Thymus (tissue), 14 donors: ENCODE measurements at places on chromosomes 1 and 21. TPM values are rescaled to one million over a fixed set of nuclear protein-coding genes. Genes with fewer than 3 reads are reported as not detected.

GRCh38 chr1:25527226-25527846, 16.1 kb upstream of the LDLRAP1 start:
- no peak for DNase-seq

DNA sequence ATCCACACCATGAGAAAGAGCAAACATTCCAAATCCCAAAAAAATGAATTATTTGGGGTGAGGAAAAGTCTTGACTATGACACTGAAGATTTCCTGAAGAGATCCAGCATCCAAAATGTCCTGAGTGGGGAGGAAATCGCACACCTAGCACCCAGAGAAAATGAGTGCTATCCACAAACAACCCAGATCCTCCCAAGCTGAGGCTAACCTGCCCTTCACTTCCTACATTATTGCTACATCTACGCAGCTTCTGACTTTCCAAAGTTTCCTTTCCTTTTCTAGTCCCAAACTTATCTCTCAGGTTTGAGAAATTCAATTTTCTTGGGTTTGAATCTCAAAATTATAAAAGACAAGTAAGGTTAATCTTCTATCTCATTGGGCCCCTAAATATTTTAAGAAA, 906 bp upstream of the RGS13 start:
- no peak for DNase-seq

- DNase-seq = no peak
These were observed 31.4 kb upstream of the PCBP3 start for GRCh38 chr21:45611939-45612664.

DNA sequence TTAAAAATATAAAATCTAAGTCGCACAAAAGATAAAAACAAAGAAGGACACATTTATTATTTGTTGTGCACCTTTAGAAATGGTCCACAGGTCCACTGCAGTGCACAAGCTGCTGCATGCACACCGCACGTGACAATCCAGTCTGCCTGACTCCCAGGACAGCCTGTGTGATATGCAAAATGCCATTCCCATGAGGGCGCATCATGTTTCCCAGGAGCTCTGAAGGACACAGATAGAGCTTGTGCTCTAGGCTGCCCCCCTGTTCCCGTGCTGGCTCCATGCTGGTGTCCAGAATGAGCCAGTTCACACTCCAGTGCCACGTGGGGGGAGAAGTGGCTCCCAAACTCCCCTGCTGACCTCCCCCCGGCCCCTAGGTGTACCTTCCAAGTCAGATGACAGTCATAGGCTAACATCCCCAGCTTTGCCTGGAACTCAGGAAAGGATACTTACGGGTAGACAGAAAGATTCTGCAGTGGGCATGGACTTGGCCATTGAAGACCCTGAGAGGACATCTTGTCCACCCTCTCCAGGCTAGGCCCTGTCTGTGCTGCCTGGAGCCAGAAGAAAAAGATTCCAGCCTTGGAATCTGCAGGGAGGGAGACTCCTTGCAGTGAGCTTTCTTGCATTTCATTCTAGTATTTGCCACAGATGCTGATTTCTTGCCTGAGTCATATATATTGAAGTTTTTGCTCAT, 26.3 kb downstream of the RAB7B start:
- DNase-seq = no peak

GRCh38 chr21:26127918-26128317, 42.7 kb downstream of the APP start:
- DNase-seq = no peak

DNA sequence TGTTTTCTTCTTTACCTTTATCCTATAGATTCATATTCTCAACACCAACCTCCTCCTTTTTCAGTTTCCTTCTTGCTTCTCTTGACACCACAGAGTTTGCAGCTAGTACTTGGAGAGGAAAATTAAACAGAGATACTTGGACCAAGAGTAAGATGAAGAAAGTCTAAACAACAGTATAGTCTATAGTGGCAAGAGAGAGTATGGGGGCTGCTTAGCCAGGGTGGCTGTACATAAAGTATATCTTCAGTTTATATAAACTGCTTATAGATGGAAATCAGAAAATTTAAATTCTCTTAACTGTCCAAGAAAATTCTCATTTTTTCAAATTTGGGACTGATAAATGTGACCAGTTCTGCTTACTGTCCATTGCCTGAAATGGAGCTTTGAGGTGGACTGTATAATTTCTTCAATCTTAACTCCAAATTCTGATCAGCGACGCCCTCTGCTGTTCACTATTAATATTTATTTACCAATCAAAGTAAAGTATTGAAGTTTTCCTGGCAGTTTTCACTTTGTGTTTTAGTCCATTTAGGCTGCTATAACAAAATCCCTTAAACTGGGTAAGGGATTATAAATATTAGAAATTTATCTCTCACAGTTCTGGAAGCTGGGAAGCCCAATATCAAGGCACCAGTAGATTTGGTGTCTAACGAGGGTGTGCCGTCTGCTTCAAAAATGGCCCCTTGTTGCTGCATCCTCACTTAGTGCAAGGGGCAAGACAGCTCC, 14.8 kb upstream of the METTL18 start:
- DNase-seq = no peak

GRCh38 chr1:205812271-205812877, 624 bp downstream of the SLC41A1 start:
- DNase-seq = no peak

The NEK2 gene
- total RNA-seq = 31.1 TPM

DNA sequence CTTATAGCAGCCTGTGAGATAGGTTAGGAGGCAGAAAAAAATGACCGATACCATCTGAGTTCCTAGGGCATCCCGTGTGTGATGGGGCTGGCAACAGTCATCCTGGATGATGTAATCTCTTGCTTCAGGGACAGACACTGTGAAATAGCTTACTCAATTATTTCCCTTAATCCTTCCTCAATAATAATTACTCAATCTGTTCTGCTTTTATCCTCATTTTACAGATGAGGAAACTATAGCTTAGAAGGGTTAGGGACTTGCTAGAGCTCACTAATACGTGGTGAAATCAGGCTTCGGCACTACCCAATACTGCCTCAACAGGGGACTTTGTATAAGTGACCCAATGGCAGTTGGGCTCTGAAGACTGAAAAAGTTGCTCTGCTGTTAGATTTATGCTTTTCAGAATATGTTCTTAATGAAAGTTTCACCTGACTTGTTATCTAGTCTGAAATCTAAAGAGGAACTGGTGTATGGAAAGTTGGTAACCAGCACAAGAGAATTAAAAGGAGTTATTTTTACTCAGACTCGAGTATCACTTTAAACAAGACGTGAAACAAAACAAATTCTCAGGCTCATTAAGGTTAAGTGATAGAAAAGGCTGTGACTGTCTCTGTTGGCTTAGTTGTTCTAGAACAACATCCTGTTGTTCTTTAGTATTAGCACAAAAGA, 14.4 kb downstream of the CD55 start:
- DNase-seq = peak; percentile 17

DNA sequence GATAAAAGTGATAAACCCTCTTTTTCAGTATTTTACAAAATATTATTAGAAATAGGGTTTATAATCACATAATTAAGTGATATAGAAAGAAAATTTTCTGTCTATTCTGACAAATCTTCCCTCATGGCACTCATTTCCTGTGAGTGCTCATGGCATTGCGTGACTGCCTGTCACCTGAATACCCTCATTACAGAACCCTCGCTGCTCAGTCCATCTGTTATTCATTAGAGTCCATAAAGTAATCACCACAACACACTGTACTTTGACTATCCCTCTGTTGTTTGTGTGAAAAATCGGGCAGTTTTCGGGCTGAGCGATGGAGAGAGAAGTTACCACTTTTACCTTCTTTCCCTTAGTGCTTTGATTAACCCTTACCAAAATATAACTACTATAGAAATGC, 100.4 kb upstream of the BRINP3 start:
- no peak for DNase-seq

DNA sequence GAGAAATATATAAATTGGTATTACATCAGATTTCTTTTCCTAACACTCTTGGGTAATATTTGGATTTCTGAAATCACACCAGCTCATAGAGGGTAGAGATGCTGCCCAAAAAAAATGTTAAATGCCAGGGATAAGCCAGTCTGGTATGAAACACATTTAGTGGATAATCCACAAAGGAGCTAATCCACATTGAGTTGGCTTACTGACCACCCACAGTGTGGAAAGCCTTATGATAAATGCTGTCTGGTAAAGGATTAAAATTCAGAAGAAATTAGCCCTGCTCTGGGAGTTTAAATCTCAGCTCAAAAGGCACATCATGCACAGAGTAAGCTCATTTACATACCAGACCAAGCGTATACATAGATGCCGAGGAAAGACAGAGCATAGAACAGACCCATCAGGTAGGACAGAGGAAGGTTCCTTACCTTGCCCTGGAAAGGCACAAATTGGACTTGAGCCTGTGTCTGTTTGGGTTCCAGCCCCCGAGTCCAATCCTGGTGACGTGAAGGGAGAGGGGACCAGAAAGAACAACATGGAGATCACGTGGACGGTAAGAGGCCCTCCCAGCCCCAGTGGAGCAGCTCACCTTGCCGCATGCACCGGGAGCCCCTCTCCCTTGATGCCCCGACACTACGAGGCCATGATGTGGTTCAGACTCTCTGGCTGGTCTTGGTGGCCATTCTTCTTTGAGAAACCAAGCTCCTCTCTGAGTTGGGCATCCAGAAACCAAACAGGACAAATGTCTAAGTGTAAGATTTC, 62.9 kb upstream of the CNTN2 start:
- DNase-seq = no peak

The LHX8 gene
- total RNA-seq = 0.05 TPM

DNA sequence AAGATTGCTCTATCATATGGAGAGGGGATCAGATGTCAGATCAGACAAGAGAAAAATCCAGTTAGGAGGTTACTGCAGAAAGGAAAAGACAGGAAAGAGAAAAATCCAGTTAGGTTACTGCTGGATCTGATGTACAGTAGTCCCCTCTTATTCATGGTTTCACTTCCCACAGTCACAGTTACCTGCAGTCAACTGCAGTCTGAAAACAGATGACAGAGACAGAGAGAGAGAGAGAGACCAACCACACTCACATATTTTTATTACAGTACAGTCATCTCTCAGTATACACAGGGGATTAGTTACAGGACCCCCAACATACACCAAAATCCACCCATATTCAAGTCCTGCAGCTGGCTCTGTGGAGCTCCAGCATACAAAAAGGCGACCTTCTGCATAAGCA, 29.3 kb downstream of the NUP133 start:
- no peak for DNase-seq

- no peak for DNase-seq
These were observed 77.8 kb downstream of the LHX9 start for GRCh38 chr1:197994907-197995407.

The NPR1 gene
- 2.5 TPM for total RNA-seq

DNA sequence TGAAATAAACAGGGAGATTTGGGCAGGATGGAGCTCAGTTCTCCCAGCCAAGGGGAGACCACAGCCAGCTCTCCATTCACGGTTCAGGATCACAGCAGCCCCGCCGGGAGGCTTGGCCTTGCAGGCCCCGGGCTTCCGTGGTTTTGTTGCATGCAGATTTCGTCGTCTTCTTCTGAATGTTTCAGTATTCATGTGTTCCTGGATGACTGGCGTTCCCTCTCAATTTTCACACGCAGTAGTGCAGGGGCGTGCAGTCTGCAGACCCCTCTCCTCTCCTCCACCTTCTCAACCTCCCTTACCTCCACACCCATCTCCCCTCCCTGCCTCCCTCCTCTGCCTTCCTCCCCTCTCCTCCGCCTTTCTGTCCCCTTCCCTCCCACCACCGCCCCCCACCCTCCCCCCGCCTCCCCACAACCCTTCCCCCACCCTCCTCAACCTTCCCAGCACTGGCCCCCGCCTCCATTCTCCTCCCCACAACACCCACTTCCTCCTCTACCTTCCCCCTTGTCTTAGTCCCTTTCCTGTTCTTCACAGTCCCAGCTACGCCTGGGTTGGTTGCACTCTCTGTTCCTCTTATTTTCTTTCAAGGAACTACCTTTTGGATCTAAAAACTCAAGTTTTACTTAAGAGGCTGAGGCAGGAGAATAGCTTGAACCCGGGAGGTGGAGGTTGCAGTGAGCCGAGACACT, 8.4 kb upstream of the SLC19A1 start:
- peak; percentile 45 for DNase-seq

DNA sequence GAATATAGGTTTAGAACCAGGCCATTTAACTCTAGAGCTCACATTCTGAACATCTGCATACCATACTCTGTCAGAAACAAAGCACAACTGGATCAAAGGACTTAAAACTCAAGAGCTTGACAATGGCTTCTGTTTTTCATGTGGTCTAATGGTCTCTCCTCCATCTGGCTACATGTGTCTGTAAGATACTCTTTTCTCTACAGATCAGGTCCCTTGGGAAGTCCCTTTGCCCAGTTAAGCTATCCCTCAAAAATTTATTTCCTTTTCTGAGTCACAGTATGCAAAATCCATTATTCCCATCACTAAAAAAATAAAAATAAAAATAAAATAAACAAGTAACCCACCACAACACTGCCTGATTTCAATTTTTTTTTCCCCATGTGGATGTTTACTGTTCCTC, 357.0 kb upstream of the PRMT6 start:
- DNase-seq = no peak

GRCh38 chr1:53625049-53625448, 113.9 kb downstream of the GLIS1 start:
- no peak for DNase-seq

- no peak for DNase-seq
These were observed 17.8 kb downstream of the CAPZB start for GRCh38 chr1:19467199-19468187.

- DNase-seq = no peak
These were observed 43.2 kb downstream of the ELK4 start for GRCh38 chr1:205588636-205589035.

The GBP5 gene
- 13.8 TPM for total RNA-seq

DNA sequence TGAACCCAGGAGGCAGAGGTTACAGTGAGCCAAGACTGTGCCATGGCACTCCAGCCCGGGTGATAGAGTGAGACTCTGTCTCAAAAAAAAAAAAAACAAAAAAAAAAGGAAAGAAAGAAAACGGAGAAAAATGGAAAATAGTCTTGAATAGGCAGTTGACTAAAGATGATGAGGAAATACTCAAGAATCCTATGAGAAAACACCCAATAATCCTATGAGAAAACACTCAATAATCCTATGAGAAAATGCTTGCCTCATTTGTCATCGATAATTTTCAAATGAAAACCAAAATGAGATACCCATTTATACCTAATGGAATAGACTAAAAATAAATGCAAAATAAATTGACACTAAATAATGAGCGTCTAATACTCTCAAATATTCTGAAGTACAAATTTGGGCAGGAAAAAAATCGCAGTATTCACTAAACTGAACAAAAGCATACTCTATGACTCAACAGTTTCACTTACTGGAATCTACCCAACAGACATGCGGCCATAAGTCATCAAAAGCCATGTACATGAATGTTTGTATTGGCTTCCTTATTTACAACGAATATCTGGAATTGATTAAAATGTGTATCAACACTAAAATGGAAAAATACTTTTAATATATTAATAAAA, 733.9 kb upstream of the CHRM3 start:
- no peak for DNase-seq

DNA sequence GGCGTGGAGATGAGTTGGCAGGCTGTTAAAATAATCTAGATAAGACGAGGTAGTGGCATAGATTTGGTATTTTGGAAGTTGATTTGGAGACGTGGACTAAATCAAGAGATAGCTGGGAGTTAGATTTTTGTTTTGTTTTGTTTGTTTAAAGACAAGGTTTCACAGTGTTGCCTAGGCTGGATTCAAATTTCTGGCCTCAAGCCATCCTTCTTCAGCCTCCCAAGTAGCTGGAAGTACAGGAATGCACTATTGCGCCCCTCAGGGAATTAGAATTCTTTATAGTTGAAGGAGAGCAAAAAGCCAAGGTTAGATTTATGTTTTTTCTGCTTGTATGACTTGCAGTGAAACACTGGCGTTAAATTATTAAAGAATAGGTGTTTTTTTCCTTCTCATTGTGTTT, 22.3 kb upstream of the SNRPE start:
- DNase-seq = no peak

The PAPPA2 gene
- total RNA-seq = 0.28 TPM

The PRAMEF33 gene
- total RNA-seq = 0.05 TPM
